ENCODE measurements at places on chromosomes 7 and 10.

DNA sequence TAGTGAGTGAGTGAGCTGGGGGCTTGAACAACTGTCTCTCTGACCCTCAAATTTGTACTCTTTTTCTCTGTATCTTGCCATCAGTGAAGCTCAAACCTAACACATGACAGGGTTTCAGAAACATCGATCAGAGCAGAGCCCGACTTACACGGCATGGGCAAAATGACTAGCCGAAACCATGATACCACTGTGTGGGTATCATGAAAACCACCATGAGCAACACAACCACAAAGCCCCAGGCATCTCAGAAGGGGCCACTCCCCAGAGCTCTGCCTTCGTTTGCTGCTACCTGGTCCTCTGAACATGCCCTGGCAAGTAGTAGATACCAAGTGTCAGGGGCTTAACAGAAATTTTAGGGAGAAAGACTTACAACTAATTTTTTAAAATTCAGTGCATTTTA is 308.5 kb downstream of the WDR11 start:
- DNase-seq, result no peak

DNA sequence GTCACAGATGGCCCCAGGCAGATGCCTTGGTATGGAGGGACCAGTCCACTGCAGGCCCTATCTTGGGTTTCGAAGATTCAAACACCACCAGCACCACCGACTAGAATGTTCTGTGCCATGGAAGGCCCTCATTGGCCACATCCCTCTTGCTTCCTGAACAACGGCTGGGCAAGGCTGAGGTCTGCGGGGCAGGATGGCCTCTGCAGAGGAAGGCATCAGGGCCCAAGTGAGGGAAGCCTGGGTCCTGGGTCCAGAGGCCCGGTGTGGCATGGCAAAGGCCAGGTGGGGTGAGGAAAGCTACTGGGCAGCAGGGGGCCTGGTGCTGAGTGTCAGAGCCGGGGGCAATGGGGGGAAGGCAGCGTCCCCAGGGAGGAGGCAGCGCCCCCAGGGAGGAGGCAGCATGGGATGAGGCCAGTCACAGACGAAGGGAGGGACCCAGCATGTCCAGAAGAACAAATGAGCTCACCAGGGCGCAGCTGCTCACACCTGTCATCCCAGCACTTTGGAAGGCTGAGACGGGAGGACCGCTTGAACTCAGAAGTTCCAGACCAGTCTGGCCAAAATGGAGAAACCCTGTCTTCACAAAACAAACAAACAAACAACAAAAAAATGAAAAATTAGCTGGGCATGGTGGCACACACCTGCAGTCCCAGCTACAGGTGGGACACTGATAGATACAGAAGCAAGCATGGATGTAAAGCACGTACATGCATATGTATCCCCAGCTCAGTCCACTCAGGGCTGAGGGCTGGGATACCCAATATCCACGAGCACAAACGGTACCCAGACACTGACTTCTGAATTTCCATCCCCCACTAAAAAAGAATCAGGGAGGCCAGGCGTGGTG is 64.4 kb downstream of the PROSER2 start:
- DNase-seq, result no peak

DNA sequence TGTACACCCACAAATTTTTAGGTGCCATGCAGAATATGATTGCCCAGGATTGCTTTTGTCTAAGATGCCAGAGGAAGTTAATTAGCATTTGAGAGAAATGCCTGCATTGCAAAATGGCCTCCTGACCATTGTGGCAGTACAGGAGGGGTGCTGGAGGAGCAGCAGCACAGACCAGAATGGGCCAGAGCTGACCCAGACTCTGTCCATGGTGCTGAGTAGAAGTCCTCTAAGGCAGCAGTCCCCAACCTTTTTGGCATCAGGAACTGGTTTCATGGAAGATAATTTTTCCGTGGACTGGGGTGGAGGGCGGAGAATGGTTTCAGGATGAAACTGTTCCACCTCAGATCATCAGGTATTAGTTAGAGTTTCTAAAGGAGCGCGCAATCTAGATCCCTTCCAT is 217.8 kb upstream of the AGK start:
- no peak for DNase-seq

GRCh38 chr7:35555934-35556333 is 139.0 kb downstream of the HERPUD2 start:
- no peak for DNase-seq
